ENCODE measurements at places on chromosomes 5 and 9. TPM values are rescaled to one million over a fixed set of nuclear protein-coding genes. Genes with fewer than 3 reads are reported as not detected.

Gene PTGES
- total RNA-seq = 44.9 TPM

Gene TAF1L
- total RNA-seq = not detected

Gene CD14
- 0.96 TPM for total RNA-seq

Gene PITX1
- total RNA-seq = 4.6 TPM

Gene INSL4
- not detected for total RNA-seq
